ENCODE measurements at places on chromosomes 3 and 15.

- no peak for DNase-seq
Measured at GRCh38 chr15:56460071-56460470, 4.9 kb downstream of the MNS1 start.

GRCh38 chr15:83973816-83974215 is 261.8 kb upstream of the GOLGA6L4 start:
- no peak for DNase-seq

DNA sequence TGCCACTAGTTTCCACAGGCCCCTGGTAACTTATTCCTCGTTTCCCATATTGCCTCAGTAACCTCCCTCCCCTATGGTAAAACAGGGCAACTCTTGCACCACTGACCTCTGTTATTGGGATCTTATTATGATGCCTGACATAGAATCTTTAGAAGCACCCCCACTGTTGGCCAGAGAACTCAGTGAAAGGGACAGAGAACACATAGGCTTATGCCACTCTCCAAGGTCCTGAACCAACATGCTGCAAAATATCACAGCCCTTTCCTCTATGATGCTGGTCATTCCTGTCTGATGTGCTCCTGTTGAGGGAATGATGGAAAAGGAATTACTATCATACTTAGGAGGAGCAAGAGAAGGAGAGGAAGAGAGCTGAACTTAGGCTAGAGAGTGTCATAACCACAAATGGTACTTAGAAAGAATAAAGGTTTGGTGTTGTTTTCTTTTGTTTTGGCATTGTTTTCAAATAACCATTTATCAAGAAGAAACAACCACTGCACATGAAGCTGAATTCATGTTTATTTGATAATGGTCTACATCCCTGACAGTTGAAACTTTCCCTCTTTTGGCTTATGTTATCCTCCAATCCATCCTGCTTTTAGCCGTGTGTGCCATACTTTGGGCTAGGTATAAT is 330.2 kb downstream of the EPHB1 start:
- no peak for DNase-seq

DNA sequence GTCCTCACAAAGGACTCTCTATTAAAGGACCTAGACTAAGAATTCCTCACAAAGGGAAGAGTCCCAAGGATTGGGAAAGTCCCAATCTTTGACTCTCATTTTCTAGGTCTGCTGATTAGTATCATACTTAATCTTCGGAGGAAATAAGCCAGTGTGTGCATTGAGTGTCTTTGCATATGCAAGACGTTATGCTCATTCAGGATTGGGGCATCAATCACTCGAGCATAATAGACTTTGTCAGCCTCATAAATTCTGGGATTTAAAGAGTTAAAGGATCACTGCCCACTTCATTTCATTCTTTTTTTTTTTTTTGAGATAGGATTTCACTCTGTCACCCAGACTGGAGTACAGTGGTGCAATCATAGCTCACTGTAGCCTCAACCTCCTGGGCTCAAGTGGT is 154.3 kb downstream of the RBPMS2 start:
- no peak for DNase-seq

GRCh38 chr3:128875556-128876120 is 3.8 kb upstream of the ACAD9 start:
- peak; percentile 66 for DNase-seq

DNA sequence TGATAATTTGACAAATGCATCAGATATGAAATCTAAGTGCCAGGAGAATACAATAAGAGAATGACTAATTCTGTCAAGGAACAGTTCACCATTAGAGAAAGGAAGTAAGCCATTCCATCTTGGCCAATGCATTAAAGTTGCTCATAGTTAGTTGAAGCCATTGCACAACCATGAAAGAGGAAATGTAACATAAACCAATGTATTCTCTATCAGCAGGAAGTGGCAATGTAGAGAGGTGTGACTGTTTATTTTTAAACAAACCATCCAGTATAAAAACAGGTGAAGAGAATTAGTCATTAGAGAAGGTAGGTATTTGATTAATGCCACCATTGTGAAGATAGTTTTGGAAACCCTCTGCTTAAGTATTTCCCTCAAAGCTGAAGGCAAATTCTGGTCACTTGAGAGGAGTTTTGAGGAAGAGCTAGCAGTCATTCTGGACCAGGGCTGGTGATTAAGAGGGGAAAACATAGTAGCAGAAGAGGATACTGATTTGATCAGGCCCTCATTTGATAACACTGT is 10.7 kb upstream of the ANXA2 start:
- DNase-seq: peak; percentile 55

DNA sequence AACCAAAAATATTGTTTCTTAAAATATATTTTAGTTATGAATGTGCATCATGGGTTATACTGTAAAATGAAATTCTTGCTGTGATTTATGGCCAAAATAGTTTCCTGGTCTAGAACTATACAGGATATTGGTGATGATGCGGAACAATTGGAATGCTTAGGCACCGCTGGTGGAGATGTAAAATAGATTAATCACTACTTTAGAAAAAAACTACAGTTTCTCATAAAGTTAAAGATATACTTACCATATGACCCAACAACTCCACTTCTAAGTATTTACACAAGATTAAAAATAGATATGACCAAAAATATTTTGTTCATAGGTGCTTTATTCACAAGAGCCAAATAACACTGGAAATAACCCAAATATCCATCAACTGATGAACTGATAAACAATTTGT is 126.7 kb downstream of the TUSC7 start:
- DNase-seq: no peak

DNA sequence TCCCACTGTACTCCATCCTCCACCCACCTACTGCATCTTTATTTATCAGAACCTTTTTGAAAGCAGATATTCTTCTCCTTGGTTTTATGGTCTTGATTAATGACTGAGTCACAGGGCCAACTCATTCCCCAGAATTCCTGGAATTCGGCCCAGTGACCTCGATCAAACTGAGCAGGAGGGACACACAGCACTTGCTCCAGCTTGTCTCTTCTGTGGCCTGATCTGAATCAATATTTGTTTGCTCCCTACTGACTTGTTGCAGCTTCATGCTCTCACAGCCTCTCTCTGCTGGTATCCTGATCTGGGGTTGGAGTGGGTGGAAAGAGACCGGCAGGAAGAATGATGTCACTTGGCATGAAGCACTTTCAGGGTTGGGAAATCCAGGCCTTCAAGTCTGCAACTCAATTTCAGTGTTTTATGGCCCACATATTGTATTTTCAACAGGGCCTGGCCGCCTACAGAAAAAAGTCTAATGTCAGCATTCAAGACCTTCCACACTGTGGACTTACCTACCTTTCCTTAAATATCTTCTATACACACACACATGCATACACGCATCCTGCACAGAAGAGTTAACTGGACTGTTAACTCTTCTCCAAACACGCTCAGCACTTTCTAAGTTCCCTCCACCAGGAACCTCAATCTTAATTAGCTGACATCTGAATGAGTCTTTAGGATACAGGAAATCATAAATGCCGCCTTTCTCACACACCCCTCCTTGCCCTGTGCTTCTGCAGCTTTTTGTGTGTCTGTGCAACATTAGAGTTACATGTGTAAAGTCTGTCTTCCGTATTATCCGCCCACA is 4.6 kb downstream of the ANXA2 start:
- peak; percentile 34 for DNase-seq

- DNase-seq: no peak
Measured at GRCh38 chr3:83034806-83035703, 1273.6 kb upstream of the GBE1 start.

- DNase-seq: no peak
Measured at GRCh38 chr3:134001251-134001650, 28.5 kb downstream of the SLCO2A1 start.

DNA sequence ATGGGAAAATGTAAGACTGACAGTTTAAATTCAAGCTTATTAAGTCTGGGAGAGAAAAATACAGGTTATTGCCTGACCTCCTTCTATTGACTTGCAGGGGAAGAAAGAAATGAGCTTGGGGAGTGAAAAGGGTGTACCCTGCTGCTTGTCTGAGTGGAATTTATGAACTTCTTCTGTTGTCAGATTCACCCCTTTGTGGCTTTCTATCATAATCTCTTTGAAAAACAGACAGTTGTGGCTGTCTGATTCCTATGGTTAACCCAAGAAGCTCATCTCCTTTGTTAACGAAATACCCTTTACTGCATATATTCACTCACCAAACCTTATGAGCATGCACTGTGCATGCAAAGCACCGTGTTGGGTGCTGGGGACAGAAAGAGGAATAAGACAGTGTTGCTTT is 22.5 kb downstream of the GPD1L start:
- DNase-seq: no peak

DNA sequence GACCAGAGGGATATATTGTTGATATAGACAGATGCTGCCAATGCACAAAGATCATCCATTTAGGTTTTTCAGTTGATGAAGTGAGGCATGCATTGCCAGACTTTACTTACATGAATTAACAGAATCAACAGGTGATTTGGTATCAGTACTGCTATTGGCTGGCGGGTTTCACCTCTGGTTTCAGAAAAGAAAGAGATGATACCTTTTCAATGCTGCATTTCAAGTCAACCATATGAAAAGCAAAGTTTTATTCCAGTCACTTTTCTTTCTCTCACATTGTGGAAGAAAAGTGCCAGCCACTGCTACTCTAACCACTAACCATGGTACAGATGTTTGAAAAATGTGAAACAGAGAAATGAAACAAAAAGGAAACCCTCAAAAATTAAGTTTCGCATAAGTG is 289.1 kb downstream of the TIGIT start:
- DNase-seq: no peak

- no peak for DNase-seq
Measured at GRCh38 chr15:40633178-40633577, 39.1 kb downstream of the KNL1 start.

- DNase-seq: no peak
Measured at GRCh38 chr3:127114337-127115070, 78.4 kb upstream of the PRR23E start.

DNA sequence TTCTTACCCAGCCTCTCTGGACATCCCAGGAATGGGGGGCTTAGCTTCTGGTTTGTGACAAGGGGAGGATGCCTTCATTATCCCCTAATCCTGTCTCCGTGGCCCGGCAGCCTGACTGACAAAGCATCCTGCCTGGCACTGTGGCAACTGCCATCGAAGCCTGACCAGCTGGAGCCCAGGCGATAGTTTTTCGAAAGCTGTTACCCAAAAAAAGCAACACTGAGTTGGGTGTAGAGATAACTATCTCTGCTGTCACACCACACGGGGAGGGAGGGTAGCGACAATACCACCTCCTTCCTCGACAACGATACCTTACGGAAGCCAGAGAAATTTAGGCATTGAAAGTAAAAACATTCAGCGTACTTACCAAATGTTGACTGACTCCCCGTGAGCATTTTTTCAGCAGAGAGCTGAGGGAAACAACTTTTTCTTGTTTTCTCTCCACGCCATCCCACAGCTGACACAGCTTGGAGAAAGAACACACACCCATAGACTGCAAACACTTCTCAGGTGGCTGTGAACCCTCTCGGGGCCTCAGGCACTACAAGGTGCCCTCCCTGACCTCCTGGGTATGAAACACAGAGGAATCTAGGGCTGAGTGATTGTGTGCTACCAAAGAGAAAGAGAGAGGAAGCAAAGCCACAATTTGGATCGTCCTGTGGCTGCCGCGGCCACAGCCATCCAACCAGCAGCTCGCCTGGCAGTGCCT is 361.9 kb upstream of the ICE2 start:
- peak; percentile 77 for DNase-seq

DNA sequence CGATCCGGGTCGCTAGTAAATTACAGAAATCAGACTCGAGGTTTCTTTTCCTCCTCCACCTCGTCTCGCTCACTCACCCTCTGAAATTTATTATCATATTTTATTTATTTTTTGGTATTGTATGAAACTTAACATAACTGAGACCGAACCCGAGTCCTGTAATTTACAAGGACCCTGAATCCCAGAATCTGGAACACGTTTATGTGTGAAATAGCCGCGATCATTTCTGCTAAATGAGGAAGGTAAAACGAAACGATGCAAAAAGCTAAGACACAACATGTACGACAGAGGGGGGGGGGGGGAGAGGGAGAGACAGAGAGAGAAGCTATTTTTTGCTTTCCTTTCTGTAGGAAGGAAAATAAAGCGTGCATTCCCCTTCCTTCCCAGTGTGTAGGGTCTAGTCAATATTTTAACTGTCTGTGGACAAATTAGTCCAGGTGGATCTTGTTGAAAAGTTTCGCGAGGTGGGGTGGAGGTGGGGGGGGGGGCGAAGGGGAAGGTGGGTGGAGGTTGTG is 1.6 kb downstream of the BBX start:
- no peak for DNase-seq

- no peak for DNase-seq
Measured at GRCh38 chr3:42612217-42612616, 11.7 kb downstream of the NKTR start.

DNA sequence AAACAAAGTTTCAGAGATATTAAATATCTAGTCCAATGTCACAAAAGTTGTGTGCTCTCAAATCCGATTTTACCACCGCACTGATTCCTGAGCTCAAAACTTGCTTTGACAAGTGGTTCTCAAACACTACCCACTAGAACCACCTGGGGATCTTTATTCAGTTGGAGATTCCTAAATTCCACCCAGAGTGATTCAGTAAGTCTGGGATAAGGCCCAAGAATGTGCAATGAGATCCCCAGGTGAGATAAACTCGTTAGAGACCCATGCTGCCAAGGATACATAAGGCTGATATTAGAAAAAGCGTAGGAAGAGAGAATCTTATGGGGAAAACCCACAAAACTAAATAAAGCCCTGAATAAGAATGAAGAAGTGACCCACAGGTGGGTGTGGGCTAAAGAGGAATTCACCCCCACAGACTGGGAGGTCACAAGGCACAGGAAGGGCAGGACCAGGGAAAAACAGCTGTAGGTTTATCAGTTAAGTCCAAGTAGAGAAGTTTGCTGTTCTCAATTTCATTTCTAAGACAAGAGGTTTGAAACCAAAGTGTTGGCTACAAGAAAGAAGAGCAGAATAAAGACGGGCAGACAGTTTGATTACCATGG is 11.5 kb upstream of the RPS17 start:
- DNase-seq: no peak

DNA sequence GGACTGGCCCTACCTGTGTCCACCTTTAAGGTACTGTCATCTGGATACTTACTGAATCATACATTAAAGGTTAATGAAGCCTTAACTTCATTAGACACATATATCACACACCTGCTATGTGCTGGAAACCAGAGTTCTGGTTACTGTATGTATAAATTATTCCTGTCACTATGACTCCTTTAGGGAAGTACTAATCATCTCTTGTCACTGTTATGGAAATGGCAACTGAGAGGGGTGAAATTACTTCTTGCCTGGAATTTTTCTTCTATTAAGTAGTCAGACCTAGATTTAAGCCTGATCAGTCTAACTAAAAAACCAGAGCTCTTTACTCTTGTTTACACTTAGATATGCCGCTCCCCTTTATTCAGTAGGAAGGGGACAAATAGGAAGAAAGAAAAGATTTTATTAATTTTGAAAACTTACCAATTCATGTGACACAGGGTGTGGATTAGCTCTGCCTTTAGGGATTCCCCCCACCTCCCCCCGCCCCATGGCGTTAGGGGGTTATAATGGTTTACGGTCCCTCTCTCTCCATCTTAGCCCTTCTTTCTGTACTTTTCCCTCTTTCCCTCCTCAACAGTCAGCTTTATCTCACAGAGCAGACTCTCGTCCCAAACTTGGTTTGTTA is 152.5 kb downstream of the KLHL25 start:
- no peak for DNase-seq

GRCh38 chr15:71291723-71292122 is 176.5 kb downstream of the THSD4 start:
- no peak for DNase-seq

- no peak for DNase-seq
Measured at GRCh38 chr3:78304115-78304514, 1264.2 kb downstream of the ROBO2 start.

Data from CD4-positive, alpha-beta T cell (primary cell).